ENCODE measurements at places on chromosomes 1 and 21.

- no peak for DNase-seq
- no peak overlapping the region for H3K4me3 ChIP-seq
- H3K4me1 ChIP-seq: no peaks in the 10 kb centered on the region
- no peaks in the 10 kb centered on the region for H3K36me3 ChIP-seq
- no peaks in the 10 kb centered on the region for H3K27me3 ChIP-seq
Measured at GRCh38 chr1:98084188-98084587, 163.4 kb upstream of the DPYD start.

DNA sequence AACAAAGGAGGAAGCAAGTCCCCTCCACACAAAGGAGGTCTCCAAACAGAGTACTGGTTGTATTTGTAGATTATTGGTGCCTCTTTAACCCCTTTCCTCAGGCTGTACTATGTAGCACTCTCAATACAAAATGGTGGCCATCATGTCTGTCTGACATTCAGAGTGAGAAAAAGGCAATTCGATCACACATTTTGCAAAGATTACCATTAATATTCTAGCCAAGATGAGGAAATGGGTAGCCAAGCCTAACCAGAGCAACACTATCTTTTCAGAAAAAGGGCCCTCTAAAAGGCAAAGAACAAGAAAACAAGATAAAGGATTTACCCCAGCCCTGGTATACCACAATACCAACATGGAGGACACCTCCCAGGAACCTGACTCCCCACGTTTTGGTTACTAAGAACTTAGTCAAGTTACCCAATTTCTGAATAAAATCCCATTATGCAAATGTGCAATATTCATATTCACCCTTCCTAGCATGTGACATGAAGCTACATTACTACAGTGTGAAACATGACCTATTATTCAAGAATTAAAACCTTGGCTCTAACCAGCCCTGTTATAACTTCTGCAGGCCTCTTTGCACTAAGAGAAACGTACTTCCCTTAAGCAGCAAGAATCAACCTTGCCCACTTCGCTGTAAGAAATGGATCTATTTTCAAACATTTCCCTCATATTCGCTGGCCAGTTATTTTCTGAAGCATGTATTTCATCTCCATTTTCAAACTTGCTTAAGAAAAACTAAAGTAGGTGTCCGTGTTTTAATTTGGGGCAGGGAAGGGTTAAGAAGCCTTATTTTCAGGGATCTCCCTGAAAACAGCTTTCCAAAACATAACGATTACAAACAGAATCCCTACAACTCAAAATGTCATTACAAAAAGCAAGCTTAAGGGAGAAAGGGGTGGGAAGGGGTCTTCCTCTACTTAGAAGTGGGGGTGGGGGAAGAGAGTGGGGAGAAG lies 2.1 kb downstream of the KDM5B start:
- no peaks in the 10 kb centered on the region for H3K27me3 ChIP-seq
- no peak for DNase-seq
- H3K4me3 ChIP-seq: peak overlapping the region; percentile 100
- no peaks in the 10 kb centered on the region for H3K36me3 ChIP-seq
- H3K27ac ChIP-seq: peak overlapping the region; percentile 81

GRCh38 chr1:220487297-220487820 lies 40.6 kb upstream of the MARK1 start:
- no peaks in the 10 kb centered on the region for H3K36me3 ChIP-seq
- no peaks in the 10 kb centered on the region for H3K27me3 ChIP-seq
- no peak overlapping the region for H3K27ac ChIP-seq
- no peak for DNase-seq
- H3K4me1 ChIP-seq: peaks cover 16% of the 10 kb centered on the region

DNA sequence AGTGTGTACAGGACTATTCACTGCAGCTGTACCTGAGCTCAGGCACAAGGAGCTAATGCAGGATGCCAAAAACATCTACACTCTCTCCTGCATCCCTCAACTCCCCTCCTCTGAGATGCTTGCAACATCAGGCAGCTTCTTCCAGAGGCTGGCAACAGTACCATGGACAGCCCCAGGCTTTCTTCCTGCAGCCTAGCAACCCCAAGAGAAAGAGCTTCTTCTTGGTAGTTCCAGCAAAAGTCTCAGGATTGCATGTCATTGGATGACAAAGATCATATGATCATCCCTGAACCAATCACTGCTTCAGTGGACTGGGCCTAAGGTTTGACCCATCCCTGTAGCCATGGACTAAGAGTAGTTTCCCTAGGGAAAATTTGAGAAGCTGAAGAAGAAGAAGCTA lies 46.7 kb downstream of the CAMK2N1 start:
- no peaks in the 10 kb centered on the region for H3K36me3 ChIP-seq
- peaks cover 48% of the 10 kb centered on the region for H3K27me3 ChIP-seq
- no peaks in the 10 kb centered on the region for H3K4me1 ChIP-seq
- no peak overlapping the region for H3K4me3 ChIP-seq
- no peak overlapping the region for H3K27ac ChIP-seq

- no peaks in the 10 kb centered on the region for H3K27me3 ChIP-seq
- H3K4me3 ChIP-seq: no peak overlapping the region
- no peaks in the 10 kb centered on the region for H3K4me1 ChIP-seq
- H3K27ac ChIP-seq: no peak overlapping the region
Measured at GRCh38 chr1:247908766-247909165, 11.3 kb upstream of the OR2T8 start.

DNA sequence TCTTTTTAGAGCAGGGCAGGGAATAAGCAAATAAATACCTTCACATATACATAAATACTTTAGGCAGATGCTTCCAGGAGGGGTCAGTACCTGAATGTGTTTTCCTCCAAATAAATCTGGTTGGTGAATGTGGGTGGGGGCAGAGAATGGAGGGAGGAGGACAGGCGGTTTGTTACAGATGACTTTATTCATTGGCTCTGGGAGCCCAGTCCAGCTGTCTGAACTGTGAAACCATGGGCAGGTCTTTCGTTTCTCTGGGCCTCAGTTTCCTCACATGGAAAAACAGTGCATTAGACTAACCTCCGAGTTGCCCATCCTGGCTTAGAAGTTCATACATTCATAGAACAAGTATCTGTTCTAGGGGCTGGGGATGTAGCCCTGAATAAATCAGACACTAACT lies 124.6 kb downstream of the IER5 start:
- H3K4me3 ChIP-seq: no peak overlapping the region
- DNase-seq: no peak
- H3K36me3 ChIP-seq: no peaks in the 10 kb centered on the region
- no peaks in the 10 kb centered on the region for H3K27me3 ChIP-seq

GRCh38 chr21:9837946-9838737 lies 683.2 kb upstream of the TPTE start:
- no peak overlapping the region for H3K27ac ChIP-seq
- no peaks in the 10 kb centered on the region for H3K36me3 ChIP-seq
- DNase-seq: no peak
- H3K4me1 ChIP-seq: no peaks in the 10 kb centered on the region
- no peaks in the 10 kb centered on the region for H3K27me3 ChIP-seq

GRCh38 chr1:162004441-162004950 lies 19.2 kb downstream of the OLFML2B start:
- no peaks in the 10 kb centered on the region for H3K36me3 ChIP-seq
- no peak overlapping the region for H3K4me3 ChIP-seq
- DNase-seq: no peak
- H3K27ac ChIP-seq: no peak overlapping the region
- H3K4me1 ChIP-seq: peaks cover 18% of the 10 kb centered on the region

GRCh38 chr21:36966066-36966820 lies at the start of gene HLCS:
Gene HLCS, minus strand, starts transcription at chr21:36966669. Its CDS starts 31 bp downstream, at chr21:36966638.
- H3K4me1 ChIP-seq: peaks cover 18% of the 10 kb centered on the region
- peaks cover 4% of the 10 kb centered on the region for H3K36me3 ChIP-seq
- H3K4me3 ChIP-seq: peak within 1 kb of the TSS; percentile 83
- peak within 1 kb of the TSS; percentile 80 for H3K27ac ChIP-seq
- peak; percentile 71 for DNase-seq

GRCh38 chr1:8551057-8551456 lies 233.1 kb downstream of the SLC45A1 start:
- H3K4me1 ChIP-seq: peaks cover 16% of the 10 kb centered on the region
- no peak overlapping the region for H3K27ac ChIP-seq
- H3K36me3 ChIP-seq: peaks cover 2% of the 10 kb centered on the region
- H3K27me3 ChIP-seq: no peaks in the 10 kb centered on the region
- no peak overlapping the region for H3K4me3 ChIP-seq

GRCh38 chr1:17653728-17654351 lies 101.3 kb upstream of the ACTL8 start:
- peak overlapping the region; percentile 48 for H3K27ac ChIP-seq
- H3K36me3 ChIP-seq: peaks cover 62% of the 10 kb centered on the region
- H3K27me3 ChIP-seq: no peaks in the 10 kb centered on the region
- H3K4me3 ChIP-seq: no peak overlapping the region
- peaks cover 17% of the 10 kb centered on the region for H3K4me1 ChIP-seq

GRCh38 chr1:109925159-109925990 lies 14.7 kb downstream of the CSF1 start:
- H3K27me3 ChIP-seq: no peaks in the 10 kb centered on the region
- H3K36me3 ChIP-seq: peaks cover 88% of the 10 kb centered on the region
- H3K4me1 ChIP-seq: peaks cover 47% of the 10 kb centered on the region
